Pulmonary artery endothelial cell (primary cell): ENCODE measurements at places on chromosomes 3 and 15. TPM values are rescaled to one million over a fixed set of nuclear protein-coding genes. Genes with fewer than 3 reads are reported as not detected.
A peak's percentile ranks its signal among the peaks of the same experiment; 100 is the strongest.

DNA sequence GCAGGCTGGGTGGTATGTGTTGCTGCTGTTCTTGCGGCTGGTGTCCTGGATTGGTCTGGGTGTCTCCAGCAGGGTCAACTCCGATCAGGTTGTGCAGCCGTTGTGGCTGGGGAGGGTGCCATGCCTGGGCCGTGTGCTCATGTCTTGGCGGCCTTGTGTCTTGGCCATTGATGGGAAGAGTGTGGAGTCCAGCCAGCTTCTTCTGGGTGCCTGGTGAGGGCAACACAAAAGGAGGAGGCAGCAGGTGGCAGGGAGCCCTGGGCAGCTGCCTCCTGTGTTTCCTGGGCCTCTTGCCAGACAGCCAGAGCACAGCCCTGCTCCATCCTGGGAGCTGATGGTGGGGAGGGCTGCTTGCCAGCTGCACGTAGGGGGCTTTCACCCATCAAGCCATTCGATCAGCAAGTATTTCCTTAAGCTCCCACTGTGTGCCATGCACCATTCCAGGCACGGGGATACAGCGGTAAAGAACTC, 4.3 kb downstream of the CHAC1 start:
- DNase-seq: no peak

- no peak for DNase-seq
Observed at GRCh38 chr3:102733791-102734563, 299.2 kb downstream of the ZPLD1 start.

GRCh38 chr15:29452881-29453731, 183.5 kb upstream of the NSMCE3 start:
- DNase-seq: no peak

DNA sequence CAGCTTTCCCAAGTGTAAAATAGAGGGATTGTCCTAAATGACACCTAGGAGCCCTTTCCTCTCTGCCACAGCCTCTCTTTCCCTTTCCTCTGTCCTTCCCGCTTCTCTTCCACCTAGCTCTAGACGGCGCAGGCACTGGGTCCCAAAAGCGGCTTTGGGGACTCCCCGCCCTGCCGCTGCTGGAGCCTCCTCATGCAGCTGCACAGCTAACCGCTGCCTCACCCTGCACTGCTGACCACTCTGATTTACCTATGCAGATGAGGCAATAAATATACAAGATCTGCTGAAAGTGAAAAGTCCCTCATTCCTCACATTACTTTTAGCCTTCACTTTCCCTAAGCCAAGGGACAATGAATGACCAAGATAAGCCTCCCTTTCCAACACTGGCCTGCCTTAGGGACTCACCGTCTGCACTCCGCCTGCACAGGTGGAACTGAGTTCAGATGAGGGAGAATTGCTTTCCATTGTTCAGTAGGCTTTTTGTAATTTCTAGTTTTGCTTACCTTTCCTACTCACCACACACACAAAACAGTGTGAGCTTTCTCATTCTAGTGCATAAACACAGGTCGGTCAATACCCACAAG, 197.5 kb upstream of the BCL6 start:
- DNase-seq: no peak

DNA sequence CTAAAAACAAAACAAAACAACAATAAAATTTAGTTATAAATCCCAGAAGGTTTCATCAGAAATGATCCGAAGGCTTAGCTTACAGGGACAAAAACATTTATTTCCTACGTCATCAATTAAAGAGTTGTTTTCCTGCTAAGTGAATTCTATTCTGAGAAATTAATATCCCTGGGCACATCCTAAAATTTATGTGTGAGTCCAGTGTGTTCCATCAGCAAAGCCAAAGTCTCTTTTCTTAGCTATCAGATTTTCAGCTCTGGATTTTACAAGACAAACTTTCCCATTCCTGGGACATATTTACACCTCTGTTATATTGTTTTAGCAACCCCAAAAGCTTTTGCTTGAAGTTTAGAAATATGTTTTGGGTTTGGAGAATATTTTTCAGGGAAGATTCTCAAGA, 4.4 kb upstream of the TMC3 start:
- no peak for DNase-seq

- DNase-seq: no peak
Observed at GRCh38 chr15:47961401-47962090, 159.2 kb upstream of the SLC24A5 start.

GRCh38 chr15:49079340-49080039, 33.2 kb upstream of the SECISBP2L start:
- DNase-seq: no peak

DNA sequence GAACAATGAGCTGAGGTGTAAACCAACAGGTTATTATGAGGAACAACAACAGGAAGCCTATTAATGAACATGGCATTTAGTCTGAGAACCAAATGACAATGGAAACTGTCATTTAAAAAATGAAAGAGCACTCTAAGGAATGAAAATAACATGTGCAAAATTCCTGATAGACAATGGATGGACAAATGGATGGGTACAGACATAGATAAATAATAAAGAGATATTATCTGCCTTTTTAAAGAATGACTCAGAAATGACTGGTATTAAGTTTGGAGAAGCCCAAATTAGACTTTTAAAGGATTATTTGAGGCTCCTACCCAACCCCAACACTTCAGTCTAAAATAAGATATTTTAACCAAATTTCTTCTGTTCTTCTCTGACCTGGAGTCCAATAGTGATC, 650.5 kb upstream of the ZNF385D start:
- no peak for DNase-seq

- no peak for DNase-seq
Observed at GRCh38 chr3:133387341-133387740, 12.5 kb upstream of the BFSP2 start.

DNA sequence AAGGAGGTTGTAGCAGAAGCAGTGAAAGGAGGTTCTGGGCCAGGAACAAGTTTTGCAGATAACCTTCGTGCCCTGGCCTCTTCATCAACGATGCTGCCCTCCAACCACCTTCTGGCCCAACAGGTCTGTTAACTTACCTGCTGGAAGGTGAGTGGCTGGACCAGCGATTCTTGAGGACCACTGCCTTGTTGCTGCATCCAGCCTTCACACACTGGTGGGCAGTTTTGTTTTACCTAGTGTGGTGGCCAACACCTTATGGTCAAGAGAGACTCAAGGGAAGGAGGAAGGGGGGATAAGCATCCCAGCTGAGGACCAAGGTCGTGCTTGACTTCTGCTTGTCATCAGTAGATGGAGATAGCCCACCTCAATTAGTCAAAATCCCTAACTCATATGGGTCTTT, 7.8 kb upstream of the MAGEF1 start:
- no peak for DNase-seq

GRCh38 chr15:72372361-72372760, 3.5 kb downstream of the HEXA start:
- DNase-seq: no peak

DNA sequence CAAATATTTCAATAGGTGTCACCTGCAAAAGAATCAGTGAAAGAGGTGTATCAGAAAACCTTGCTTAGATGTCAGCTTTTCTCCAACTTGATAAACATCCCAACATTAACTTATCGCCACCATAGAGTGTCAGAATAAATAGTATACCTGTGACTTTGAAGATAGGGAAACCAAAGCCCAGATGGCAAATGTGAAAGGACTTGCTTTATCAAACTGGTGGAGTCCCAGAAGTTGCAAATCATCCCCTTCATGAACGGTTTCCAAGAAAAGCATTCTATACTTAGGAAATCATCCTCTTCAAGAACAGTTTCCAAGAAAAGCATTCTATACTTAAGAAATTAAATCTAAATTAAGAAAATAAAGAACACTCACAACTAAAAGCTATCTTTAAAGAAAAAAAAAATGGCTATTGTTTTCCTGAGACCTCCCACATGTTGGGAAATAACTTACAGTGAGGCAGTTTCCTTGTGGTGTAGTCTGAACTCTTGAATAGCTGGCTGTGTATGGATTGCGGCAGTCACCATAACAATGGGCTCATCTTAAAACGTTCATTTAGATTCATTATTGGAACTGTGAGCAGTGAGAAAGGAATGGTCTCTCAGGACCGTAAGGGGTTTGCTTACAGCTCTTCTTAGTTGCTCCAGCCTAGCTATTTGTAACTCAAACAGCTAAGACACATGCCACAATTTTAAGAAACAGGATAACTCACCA, 56.5 kb downstream of the GHSR start:
- DNase-seq: peak; percentile 22

GRCh38 chr3:101063401-101063800, 70.2 kb upstream of the ABI3BP start:
- DNase-seq: no peak

- no peak for DNase-seq
Observed at GRCh38 chr3:135694142-135694541, 271.4 kb upstream of the PPP2R3A start.

GRCh38 chr15:100716456-100717085, 114.2 kb downstream of the ASB7 start:
- no peak for DNase-seq

DNA sequence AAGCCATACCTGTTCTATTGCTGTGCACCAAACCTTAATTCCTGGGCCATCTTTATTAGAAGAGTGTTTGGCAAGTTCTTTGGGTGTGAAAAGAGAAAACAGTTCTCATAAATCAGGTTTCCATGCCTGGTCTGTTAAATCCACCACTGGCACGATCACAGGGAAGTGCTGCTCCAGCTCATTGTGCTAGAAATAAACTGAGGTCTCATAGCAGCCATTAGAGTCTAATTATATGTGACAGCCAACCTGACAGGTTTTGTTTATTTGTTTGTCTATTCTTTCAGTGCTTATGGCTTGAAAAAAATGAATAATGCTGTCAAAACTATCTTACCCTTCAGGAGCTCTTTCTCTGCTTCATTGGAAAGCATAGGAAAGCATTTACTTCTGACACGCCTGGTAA, 147.1 kb upstream of the CNTN6 start:
- DNase-seq: no peak

GRCh38 chr3:125332504-125332903, 42.6 kb downstream of the ZNF148 start:
- no peak for DNase-seq

GRCh38 chr3:8964436-8965370, 1.4 kb upstream of the RAD18 start:
- DNase-seq: peak; percentile 11

DNA sequence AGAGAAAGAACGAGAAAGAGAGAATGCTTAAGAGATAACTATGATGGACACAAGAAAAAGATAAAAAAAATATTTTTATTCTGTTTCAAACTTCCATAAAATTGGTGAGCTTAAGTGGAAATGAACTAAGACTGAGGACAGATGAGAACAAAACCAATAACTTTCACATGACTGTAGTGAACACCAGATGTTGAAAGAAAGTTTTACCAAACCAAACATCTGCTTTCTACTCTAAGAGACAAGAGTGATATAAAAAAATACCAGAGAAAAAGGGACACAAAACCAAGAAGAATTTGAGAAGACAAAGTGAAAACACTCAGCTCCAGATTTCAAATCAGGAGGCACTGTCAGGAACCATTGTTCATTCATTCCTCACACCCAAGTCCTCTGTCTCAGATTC, 147.9 kb downstream of the IMPG2 start:
- DNase-seq: no peak

GRCh38 chr15:90560229-90560776, 30.6 kb downstream of the CRTC3 start:
- DNase-seq: no peak

DNA sequence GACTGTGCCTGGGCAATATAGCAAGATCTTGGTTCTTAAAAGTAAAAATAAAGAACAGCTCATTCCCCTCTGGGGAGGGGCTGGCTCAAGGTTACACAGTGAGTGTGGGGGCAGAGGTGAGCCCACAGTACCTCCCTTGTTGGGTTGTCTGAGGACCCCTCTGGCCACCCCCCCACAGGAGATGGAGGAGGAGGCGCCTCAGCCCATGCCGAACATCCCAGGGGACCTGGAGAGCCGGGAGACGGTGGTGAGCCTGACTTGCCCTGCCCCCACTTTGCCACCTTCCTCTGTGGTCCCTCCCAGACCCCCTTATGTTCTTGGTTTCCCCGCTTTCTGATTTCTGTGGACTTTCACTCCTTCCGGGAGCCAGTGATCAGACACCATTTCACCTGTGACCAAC, 28.7 kb downstream of the NGRN start:
- DNase-seq: no peak

DNA sequence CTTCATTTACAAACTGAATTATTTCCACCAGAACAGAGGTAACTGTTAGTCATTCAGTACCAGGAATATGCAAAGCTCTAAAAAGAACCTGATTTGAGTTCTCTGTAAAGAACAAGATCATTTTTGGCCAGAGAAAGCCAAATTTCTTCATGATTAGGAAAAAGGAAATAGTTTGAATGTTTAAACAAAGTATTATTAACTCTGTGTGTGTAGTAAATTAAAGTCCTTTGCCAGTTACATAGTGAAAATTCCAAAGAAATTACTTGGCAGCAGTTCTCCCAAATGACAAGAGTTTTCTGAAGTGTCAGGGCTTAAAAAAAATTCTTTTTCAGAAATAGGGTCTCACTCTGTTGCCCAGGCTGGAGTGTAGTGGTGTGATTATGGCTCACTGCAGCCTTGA, 24.5 kb downstream of the QTRT2 start:
- no peak for DNase-seq

GRCh38 chr3:86954226-86954625, 36.7 kb downstream of the VGLL3 start:
- DNase-seq: no peak

- no peak for DNase-seq
Observed at GRCh38 chr3:197306374-197307086, 8.1 kb upstream of the DLG1 start.

GRCh38 chr3:17985658-17986347, 243.4 kb upstream of the TBC1D5 start:
- DNase-seq: no peak

COLQ gene
- total RNA-seq: 0.07 and 0.25 TPM in 2 replicates

DZIP3 gene
- total RNA-seq: 4.6 and 4.7 TPM in 2 replicates

PSMA4 gene
- total RNA-seq: 283 and 364 TPM in 2 replicates

GP5 gene
- total RNA-seq: 0.07 TPM in 2 replicates

EPHB3 gene
- not detected in 2 replicates for total RNA-seq

ACAN gene
- under 0.01 TPM in 1 of 2 replicates, not detected in the other for total RNA-seq

ZNF774 gene
- total RNA-seq: 0.92 and 1.1 TPM in 2 replicates
